ENCODE measurements at places on chromosomes 5 and 9.

- DNase-seq = no peak
Measured at GRCh38 chr5:64165500-64166200, at the start of gene RNF180. Gene RNF180, plus strand, starts transcription at chr5:64165843. Its CDS starts 34,965 bp downstream, at chr5:64200808.

DNA sequence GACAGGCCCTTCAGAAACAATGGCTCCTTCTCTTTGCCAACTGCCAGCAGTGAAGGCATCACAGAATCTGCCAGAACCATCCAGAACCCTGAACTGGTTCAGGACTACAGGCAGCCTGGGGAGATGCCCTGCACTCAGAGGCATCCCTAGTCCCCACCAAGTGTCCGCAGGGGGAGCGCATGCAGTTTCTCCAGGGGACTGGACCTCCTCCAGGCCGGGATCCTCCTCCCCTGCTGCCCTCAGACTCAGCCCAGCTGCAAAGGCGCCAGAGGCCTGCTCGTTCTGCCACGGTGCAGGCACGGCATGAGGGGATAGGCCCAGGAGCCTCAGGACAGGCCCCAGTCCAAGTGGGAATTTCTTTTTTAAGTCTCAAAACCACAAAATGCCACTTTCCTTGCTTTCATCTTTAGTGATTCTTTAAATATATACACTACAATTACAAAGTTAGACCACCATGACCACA is 72.0 kb downstream of the SEMA4D start:
- no peak for DNase-seq

DNA sequence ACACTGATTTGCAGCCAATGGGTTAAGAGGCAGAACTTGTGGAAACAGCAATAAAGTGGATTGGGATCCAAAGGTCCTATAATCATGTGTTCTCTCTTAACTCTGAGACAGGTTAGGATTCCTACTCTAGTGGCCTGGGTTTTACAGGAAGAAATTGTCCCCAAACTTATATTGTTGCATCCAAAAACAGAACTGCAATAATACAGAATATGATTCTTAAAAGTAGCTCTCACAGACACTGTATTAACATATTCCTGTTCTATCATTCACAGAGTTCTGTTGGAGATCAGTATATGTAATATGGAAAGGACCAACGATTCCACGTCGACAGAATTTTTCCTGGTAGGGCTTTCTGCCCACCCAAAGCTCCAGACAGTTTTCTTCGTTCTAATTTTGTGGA is at the start of gene OR13C8:
TSS of gene OR13C8 (plus strand) at position 301 of the 400 bp plus-strand sequence. CDS start at position 301, 0 bp downstream.
- DNase-seq = no peak

GRCh38 chr5:32346869-32347268 is 34.1 kb upstream of the MTMR12 start:
- no peak for DNase-seq

DNA sequence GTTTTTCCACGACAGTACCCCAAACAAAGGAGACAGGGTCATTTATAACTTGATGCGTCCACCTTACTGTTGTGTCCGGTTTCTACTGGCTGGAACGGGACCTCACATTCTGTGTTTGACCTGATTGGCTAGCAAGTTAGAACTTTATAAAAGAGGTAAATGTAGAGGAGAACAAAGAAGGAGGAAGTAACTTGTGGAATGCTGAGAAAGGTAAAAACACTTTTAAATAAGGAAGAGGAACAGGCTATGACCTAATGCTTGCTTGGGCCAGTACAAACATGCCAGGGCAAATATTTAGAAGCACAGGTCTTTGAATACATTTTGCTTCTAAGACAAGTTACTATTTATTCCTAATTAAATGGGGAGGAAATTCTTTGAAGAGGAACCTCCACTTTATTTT is 251.6 kb downstream of the KIAA0825 start:
- DNase-seq = no peak

- DNase-seq = no peak
Measured at GRCh38 chr5:169296419-169297143, 4.4 kb downstream of the SLIT3 start.

GRCh38 chr5:115450741-115451140 is 93.8 kb downstream of the FEM1C start:
- no peak for DNase-seq
